Left kidney (tissue), 8 donors: ENCODE measurements at places on chromosomes 4 and X. TPM values are rescaled to one million over a fixed set of nuclear protein-coding genes. Genes with fewer than 3 reads are reported as not detected.

DNA sequence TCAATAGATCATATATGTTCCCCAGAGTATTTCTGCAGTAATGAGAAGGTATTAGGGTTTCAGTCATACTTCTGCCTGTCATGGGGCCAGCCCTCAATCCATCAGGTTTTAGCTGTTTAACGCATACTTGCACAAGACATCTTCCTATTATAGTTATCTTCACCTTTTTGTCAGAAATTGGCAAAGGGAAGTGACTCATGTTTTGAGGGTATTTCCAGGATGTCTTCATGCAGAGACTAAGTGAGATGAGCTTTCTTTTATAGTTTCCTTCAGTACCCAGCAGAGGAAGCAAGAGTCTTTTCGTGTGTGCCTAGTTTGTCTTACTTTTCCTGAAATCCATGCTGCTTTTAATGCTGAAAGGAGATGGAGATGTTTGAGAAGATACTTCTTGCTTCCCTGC, 9.5 kb downstream of the CSTF2 start:
- DNase-seq = no peak

- DNase-seq = no peak
Observed at GRCh38 chr4:16006771-16007446, 43.9 kb upstream of the FGFBP2 start.

GPR82 gene
- 0.25 TPM for polyA plus RNA-seq

HS3ST1 gene
- polyA plus RNA-seq = 0.68 TPM

GRCh38 chr4:6873792-6874461, 35.7 kb upstream of the TBC1D14 start:
- DNase-seq = peak; percentile 32

VCX gene
- not detected for polyA plus RNA-seq

- DNase-seq = no peak
Observed at GRCh38 chrX:56762707-56763555, 33.9 kb downstream of the NBDY start.

- DNase-seq = no peak
Observed at GRCh38 chr4:129561886-129562671, 466.1 kb downstream of the C4orf33 start.

- no peak for DNase-seq
Observed at GRCh38 chr4:127498366-127498765, 134.4 kb upstream of the INTU start.

DNA sequence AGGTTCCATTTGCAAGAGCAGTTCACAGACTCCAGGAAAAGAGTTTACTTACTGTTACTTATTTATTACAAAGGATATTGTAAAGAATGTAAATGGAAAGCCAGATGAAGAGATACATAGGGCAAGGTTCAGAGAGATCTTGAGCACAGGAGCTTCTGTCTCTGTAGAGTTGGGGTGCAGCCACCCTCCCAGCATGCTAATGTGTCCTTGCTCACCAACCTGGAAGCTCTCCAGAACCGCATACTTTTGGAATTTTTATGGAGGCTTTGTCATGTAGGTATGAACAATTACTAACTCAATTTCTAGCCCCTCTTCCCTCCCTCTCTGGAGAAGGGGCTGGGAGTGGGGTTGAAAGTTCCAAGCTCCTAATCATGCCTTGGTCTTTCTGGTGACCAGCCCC, 857.2 kb downstream of the RPA4 start:
- DNase-seq = no peak

GRCh38 chrX:69155786-69156520, 9.3 kb downstream of the PJA1 start:
- DNase-seq = no peak

SPIN2A gene
- 4.3 TPM for polyA plus RNA-seq

DNA sequence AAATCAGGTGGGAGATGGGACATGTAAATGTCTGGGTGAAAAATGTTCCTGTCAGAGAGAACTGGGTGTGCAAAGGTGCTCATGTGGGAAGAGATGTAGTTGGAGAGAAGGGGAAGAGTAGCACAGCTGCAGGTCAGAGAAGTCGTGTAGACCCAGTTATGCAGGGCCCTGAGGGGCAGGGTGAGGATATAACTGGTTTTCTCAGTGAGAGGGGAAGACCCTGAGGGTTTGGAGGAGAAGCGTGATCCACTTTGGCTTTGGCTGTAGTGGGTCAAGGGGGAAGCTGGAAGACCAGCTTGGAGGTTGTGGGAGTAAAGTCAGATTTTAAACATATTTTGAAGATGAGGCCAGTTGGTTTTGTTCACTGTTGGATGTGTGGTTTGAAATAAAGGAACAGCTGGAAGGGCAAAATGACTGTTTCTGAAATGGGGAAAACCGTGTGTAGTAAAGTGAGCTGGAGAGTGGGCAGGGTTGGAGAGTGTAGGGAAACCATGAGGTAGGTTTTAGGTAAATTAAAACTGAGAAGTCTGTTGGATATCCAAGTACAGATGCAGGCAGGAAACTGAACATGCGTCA, 44.2 kb downstream of the NAP1L5 start:
- DNase-seq = no peak

AKAP14 gene
- 0.55 TPM for polyA plus RNA-seq
